Fibroblast of skin of left quadriceps (primary cell): ENCODE measurements at places on chromosomes 12 and 14.
A peak's percentile ranks its signal among the peaks of the same experiment; 100 is the strongest.

DNA sequence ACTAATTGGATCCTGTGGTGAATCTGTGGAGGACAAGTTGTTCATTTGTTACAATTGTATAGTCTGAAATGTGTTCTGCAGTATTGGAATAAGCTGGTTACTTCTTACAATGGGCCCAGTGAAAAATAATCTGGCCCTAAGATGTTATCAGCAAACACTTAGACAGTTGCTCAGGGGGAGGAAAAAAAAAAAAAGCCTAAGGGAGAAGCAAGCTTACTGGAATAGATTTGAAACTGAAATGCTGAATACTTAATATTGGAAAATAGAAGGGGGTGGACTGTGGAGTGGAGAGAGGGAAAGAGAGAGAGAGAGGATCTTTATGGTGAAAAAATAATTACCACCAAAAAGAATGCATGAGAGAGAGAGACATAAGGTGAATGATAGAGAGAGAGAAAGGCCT, 4.0 kb downstream of the FOXG1 start:
- no peak for DNase-seq

DNA sequence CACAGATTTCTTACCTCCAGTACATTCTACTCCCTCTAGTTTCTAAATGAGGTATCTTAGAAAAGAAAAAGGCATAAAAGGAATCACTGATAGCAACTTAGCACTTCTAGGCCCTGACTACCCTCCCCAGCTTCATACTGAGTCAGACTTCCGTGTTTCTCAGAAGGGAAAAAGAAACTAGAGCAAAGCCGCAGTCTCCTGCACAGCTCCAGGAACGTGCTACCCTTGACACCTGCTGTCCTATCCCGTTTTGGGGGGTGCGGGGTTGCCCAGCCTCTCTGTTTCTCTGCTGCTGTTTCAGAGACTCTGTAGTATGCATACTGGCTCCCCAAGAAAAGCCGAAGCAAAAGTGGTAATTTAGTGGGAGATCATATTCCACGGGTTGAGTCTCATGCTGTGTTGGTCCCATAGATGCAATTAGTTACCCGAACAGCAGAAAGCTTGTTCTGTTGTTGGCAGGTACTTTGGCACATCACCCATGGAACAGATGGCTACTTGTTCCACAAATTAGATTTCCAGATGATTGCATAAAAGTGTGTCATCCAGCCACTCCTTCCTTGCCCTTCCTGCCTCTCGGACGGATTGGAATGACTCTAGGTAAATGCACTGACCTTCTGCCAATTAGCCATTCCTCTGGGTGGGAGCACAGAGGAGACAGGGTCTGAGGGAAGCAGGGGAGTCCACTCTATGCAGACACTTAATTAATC, 438.1 kb downstream of the FUT8 start:
- no peak for DNase-seq

DNA sequence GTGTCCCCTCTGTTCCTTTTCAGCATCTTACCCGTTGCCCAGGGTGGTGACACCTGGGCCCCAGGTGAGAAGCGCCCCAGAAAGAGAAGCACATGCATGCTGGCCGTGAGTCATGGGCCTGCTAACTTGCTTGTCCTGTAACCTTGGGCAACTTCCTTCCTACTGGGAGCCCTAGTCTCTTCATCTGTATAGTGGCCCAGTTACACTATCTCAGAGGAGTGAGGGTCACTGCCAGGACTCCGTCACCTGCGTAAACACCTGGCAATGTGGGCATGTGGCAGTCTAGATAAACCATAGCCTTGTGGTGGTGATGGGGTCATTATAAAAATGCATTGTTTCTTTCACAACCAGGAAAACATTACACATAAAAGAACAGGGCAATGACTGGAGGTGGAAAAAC, 125.2 kb downstream of the SLC25A47 start:
- no peak for DNase-seq

DNA sequence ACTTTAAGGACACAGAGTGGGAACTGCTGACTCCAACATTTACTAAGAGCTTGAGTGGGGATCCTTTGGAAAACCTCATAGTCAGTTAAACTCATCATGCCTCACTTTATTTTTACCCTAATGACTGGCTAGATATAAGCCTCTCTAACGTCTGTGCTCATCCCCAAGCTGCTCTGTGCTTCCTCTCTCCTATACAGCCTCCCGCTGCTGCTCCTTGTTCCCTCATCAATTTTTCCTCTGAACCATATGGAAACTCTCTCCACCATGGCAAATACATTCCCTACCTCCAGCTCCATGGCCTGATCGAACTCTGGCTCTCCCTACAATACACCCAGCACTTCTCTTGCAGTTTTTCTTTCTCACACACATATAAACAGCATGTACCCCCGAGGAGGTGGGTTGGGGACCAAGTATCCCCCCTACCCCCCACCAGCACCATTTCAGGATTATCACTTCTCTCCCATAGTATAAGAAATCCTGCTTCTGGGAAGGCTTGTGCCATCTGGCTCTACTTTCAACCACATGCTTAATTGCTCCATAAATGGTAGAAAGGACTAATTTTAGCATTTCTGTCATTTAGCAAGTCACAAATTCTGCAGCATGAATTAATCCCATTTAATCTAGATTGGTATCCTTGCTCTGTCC, 39.2 kb upstream of the DYRK2 start:
- DNase-seq = no peak

DNA sequence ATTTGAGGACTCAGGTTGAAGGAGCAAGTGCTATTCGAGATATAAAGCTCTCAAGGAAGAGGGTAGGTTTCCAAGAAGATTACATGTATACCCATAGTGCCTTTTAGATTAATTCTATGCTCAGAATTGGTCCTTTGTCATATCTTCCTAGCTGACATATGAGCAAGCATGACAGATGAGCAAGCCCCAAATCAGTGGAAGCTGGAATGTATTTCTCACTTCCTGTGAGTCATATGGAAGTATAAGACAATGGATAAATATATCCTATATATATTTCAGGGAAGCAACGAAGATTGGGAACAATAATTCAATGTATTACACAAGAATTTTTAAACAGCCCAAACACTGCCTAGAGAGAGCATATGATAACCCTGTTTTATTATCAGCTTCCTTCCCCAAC, 674.1 kb upstream of the ATXN7L3B start:
- peak; percentile 3 for DNase-seq

DNA sequence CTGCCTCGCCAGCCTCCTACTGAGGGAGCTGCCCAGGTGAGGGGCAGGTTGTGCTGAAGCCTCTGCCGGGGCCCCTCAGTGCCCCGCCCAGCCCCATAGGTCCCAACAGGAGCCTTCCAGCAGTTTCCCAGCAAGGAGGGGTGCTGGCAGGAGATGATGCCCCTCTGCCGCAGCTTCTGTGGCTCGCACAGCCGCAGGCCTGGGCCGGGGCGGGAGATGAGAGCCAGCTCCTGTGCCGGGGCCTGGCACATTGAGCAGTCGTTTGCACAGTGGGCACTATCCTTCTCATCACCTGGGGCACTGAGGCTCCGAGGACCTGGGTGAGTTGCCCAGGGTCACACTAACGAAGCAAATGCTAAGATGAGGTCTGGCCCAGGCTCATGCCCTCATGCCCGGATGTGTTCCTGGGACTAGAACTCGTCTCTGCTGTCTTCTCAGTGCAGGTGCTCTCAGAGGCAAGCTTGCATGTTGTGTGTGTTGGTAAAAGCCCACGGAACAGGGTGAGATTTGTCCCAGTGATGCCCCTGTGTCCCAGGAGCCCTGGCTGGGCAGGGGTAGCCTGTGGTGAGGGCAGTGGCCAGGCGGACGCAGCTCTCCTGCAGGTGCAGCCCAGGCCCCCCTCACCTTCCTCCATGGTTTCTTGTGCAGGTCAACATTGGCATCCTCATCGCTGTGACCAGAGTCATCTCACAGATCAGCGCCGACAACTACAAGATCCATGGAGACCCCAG, 177.5 kb downstream of the ADGRD1 start:
- no peak for DNase-seq

- DNase-seq = no peak
Observed at GRCh38 chr12:2583642-2584401, 210.9 kb upstream of the FKBP4 start.

GRCh38 chr12:61282790-61283575, 977.2 kb upstream of the USP15 start:
- DNase-seq = no peak

GRCh38 chr12:105679982-105680381, 349.5 kb downstream of the C12orf75 start:
- no peak for DNase-seq

GRCh38 chr14:105309371-105309770, 5.2 kb upstream of the PACS2 start:
- no peak for DNase-seq

DNA sequence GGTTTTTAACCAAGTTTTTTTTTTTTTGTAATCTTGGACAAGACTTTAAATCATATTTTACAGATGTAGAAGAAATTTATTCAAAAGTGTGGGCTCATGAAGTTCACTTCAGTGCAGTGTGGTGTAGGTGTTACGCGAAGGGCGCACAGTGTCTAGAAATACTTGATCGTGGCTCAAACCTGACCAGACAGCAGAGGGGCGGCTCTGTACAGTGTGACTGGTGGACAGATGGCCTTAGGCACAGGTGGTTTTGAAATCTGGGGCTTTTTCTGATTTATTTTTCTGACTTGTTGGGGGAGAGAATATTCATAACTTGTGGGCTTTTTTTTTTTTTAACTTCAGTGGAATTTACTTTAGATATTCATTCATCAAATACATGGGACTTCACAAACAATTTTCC, 179.2 kb downstream of the PELI2 start:
- no peak for DNase-seq

GRCh38 chr14:51386983-51387735, 147.1 kb downstream of the TMX1 start:
- no peak for DNase-seq

GRCh38 chr14:69473260-69473659, 11.3 kb upstream of the PLEKHD1 start:
- no peak for DNase-seq

DNA sequence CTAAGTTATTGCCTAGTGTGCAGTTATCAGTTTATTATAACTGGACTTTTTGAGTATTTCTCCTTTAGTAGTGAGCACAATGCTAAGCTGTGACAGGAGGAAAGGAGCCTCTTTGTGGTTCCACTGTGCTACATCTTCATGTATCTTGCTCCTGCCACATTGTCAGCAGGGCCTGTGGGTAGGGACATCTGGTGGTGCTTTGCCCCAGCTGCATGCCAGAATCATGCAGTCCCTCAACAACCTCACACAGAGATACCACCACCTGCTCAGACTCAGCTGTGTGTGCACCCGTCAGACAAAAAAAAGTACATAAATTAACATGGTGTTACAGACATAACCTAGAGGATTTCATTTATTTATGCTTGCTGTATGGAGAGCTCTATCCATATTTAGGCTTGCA, 51.1 kb downstream of the MIS18BP1 start:
- no peak for DNase-seq

DNA sequence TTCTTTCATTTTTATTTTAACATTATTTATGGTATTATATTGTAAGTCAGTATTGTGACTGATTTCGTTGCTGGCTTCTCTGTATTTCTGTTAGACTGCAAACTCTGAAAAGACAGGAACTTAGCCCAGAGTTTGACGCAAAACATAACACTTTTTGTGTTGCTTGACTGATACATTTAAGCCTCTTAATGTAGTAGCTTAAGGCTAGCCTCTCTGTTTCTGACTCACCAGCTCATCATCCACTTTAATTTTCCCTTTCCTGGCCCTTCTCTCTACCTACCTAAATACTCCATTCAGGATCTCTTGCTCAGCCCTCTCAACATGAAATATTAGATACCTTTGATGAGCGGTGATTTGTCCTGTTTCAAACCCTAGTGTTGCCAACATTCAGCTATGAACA, 420.6 kb downstream of the LRFN5 start:
- DNase-seq = no peak

- peak; percentile 31 for DNase-seq
Observed at GRCh38 chr12:101021911-101022388, 188.1 kb downstream of the SLC5A8 start.

DNA sequence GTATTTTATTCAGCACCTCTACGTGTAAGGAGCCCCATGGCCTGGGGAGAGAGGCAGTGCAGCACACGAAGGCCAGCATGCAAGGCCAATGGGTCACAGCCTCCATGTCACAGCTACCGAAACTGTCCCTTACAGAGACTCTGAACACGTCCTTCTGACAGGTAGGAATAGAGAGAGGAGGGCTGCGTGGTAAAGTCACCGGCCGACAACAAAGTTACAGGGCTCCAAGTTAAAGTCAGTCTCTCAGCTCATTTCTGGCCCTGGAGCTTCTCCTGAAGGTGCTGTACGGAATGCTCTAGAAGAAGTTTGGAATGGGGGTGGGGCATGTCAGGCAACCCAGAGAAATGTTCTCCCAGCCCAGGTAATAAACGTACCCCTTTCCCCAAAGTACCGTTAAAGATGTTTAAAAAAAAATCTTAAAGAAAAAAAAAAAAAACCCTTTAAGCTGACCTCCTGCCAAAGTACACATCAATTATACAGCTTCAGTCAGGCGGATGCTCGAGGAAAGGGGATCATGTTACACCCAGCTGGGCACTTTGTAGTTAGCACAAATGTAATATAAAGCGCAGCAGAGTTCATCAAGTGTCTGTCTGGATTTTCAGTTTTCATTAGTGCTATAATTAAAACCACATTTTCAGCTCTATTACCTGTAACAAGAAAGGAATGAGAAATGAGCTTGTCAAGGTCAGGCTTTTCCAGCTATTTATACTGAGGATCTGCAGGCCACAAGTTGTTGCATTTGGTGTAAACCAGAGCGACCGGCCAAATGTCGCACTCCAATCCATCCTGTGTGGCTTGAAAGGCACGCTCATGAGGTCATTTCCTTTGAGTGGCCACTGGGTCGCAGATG, 53.3 kb upstream of the CDKN3 start:
- DNase-seq = no peak

DNA sequence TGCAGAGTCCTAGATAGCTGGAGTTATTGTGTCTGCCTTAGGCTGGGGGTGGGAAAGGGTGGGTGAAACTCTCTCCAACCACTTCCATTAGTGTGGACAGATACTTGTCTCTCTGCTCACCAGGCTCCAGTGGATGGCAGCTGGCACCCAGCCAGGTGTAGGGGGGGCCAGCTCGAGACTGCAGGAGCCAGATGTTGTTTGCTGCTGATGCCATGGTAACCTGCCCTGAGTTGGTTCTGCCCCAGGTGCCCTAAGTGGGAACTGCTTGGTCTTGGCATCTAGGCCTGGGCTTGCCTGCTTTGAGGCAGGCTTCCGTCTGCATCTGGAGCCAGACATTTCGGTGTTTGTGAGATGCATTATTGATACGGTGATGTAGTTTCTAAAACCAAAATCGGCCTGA, 82.2 kb downstream of the ADCK1 start:
- no peak for DNase-seq

GRCh38 chr12:67647181-67647798, 1.3 kb upstream of the DYRK2 start:
- DNase-seq = no peak

GRCh38 chr14:70663707-70664179, 22.0 kb downstream of the TTC9 start:
- DNase-seq = no peak
